NCI-H2171 (cell line): ENCODE measurements at places on chromosomes 5 and 9.

GRCh38 chr9:133814586-133815208 lies 76.5 kb upstream of the SARDH start:
- DNase-seq = no peak

DNA sequence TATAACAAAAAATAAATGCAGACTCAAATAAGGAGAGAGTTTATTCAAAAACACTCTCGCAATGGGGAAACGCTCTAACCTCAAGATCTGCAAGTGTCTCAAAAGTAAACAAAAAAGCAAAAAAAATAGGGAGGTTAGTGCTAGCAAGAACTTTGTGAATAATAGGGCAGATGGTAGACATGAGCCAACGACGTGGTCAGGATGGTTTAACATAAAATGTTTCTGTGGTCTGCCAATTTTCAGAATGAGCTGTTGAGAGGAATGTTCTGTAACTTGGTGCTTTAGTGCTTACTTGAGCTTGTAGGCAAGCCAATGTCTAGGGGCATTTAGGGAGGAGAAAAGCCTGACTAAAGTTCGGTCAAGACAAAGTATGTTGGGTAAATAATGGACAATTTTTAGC lies 1813.9 kb upstream of the CDH6 start:
- DNase-seq = no peak

DNA sequence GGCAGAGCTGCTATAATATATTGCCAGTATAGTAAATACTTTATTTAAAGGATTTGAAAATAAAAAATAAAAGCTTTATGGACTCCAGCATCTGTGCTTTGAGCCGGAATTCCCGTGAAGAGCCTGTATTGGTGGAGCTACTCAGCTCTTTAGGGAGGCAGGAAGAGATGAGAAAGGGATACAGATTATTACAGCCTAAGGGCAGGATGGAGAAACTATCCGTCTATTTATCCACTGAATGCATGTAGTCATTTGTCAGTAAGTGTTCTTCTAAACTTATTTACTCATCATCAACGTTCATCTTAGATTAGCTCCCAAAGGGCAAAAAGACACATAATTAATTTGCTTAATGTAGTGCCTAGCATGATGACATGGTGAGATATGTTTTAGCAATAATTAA lies 48.4 kb downstream of the SLC1A1 start:
- no peak for DNase-seq

GRCh38 chr5:137752905-137753690 lies 1.1 kb downstream of the HNRNPA0 start:
- DNase-seq = no peak

DNA sequence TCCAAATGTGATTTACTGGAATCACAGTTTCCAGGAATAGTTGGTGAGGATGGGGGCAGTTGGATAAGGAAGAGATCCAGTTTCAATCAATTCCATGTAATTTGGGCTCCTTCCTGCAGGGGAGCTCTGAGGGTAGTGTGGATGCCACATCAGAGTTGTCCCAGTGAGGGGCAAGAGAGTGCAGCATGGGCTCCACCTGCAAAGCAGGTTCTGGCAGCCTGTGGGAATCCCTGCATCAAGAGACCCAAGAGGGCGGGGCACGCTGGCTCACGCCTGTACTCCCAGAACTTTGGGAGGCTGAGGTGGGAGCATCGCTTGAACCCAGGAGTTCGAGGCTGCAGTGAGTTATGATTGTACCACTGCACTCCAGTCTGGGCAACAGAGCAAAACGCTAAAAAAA lies 188.5 kb downstream of the CACNA1B start:
- no peak for DNase-seq

DNA sequence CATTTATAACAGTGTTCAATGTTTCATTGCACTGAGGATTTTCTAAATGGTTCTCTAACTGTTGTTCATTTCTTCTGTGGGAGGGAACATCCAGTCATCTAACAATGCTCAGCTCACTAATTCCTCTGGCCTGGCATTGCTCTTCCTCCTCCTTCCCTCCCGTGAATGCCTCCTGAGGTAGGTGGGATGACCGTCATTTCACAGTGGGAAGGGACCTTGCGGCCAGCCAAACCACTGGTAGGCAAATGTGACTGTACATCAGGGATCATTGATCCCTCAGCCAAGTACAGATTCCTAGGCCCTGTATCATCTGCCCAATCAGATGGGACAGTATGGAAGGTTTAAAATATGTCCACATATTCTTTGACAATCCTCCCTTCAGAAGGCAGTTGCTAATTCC lies 23.7 kb upstream of the VDAC1 start:
- DNase-seq = no peak

DNA sequence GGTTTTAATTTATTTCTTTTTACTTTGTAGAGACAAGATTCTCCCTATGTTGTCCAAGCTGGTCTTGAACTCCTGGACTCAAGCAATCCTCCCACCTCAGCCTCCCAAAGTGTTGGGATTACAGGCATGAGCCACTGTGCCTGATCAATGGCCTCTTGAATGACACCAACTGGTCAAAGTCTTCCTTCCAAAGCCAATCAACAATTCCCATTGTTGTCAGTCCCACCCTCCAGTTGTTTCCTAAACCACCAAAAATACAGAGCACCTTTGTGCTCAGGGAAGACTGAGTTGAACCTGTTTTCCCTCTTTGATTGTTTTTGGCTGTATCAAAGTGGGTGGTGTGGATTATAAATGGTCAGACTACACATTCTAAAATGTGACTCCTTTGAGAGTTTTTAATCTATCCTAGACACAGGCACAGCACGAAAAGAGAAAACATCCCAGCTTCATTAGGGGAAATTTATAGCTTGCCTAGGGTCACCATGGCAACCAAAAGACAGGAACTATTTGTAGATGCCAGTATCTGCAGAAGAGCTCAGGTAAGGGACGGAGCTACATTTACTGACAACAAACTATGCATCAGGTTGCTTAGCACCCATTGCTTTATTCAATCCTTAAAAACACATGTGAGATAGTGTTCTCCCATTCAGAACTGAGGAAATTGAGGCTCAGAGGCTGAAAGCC lies 27.6 kb upstream of the ATP6V1G1 start:
- no peak for DNase-seq

GRCh38 chr5:94524841-94525697 lies 93.3 kb downstream of the KIAA0825 start:
- no peak for DNase-seq

DNA sequence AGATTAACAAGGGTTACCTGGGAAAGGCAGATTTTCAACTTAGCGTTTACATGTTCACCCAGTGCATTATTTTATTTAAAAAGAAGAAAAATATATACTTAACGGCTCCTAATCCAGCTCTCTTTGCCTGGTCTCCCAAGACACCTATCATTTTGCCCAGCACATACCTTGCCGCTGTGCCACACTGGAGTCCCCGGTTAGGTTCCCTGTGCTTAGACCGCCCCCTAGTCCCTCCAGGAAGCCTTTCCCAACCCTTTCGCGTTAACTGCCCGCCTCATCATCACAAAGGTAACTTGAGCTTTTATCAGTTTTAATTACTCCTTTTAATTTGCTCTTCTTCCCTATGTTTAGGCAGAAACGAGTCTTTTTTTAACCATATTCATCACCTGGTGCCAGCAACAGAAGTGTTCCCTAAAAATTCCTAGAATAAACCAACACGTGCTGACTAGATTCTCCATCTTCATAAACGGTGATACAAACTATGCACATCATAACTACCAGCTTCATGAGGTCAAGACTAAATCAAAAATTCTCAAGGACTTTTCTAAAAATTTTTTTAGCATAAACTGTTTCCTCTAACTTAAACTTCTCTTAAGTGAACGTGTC lies 19.7 kb downstream of the DNAJA1 start:
- DNase-seq = peak; percentile 12

GRCh38 chr5:36733183-36733582 lies 126.8 kb downstream of the SLC1A3 start:
- DNase-seq = no peak

DNA sequence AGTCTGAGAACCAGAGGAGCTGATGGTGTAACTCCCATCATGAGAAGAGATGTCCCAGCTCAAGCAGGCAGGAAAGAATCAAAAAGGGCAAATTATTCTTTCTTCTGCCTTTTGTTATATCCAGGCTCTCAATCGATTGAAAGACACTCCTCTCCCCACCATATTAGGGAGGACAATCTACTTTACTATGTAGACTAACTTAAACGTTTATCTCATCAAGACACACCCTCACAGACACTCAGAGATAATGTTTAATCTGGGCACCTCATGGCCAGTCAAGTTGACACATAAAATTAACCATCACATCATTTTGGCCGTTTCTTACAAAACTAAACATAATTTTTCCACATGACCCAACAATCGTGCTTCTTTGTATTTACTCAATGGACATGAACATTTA lies 534.3 kb upstream of the RORB start:
- DNase-seq = no peak

DNA sequence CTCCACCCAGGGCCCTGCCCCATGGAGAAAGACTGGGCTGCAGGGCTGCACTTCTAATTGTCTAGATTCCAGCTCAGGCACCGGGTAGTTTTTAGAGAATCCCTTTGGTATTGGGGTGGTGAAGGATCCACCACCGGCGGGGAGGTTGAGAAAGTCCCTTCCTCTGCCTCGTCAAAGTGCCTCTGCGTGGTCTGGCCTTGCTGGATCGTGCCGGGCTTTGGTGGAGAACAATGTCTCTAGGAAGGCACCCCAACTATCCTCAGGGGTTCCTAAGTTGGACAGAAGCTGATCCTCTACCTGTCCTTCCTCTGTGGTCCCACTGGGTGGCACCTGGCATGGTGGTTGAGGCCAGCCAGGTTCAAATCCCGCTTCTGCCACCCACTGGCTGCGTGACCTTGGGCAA lies 7.3 kb upstream of the AMBP start:
- no peak for DNase-seq

DNA sequence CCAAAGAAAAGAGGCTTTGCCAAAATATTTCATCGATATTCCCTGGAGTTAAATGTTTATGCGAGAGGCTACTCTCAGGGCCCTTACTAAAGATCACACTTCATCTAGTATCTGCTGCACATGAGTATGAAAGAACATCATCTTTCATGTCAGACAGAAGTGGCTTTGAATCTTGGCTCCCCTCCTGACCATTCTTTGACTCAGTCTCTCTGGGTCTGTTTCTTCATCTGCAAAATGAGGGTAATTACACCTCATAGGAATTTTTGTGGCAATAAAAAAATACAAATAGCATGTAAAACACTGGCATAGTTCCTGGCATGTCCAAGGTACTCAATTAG lies 58.1 kb downstream of the SLIT3 start:
- no peak for DNase-seq

DNA sequence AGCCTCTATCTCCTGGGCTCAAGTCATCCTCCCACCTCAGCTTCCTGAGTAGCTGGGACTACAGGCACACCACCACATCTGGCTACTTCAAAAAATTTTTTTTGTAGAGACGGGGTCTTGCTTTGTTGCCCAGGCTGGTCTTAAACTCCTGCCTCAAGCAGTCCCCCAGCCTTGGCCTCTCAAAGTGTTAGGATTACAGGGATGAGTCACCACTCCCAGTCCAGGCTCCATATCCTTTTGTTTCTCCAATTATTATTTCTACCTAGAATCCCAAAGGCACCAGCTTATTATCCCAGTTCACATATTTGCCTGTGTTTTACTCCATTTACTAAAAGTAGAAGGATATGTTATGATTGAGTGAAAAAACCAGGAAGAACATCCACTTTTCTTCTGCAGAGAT lies 84.9 kb downstream of the TEK start:
- no peak for DNase-seq

GRCh38 chr9:89400403-89401116 lies 82.3 kb downstream of the SECISBP2 start:
- DNase-seq = no peak

DNA sequence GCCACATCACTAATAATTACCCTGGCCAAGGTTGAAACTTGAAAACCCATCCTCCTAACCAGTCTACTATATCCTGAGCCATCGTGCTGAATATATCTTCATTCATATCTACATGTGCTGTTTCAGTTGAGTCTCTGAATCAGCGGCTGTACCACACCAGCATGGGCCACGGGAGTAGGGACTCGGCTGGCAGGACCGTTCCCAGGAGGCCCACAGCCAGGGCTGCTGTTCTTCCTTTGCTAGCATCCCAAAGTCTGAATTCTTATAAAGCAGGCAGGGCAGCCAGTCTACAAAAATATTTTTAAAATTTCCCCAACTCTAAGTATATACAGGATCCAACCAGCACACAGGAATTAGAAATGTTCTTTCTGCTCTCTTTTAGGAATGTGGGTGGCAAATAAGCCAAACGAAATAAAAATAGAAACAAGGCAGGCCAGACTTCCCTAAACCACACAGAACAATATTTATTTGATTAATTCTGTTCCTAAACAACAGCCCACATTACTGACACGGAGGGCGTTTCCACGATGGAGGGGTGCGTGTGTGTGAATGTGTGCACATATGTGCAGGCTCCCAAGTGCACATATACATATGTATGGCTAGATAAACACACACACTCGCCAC lies 42.8 kb upstream of the EQTN start:
- no peak for DNase-seq

DNA sequence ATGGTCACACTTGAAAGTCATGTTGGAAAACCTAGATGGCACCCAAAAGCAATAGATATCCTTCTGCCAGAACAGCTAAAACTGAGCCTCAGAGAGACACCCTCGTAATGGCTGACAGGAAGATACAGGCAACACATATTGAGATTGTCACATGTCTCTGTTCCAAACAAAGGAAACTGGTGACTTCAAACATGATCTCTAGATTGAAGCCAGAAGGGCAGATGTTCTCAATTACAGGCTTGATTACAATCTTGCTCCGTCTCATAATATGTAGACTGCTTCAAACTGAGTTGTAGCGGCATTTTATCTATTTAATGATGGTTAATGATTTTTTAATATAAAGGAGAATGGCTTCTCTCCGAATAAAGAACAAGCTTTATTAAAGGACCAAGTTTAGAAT lies 774.3 kb downstream of the KCTD16 start:
- DNase-seq = no peak

GRCh38 chr5:13477118-13477737 lies 467.3 kb downstream of the DNAH5 start:
- DNase-seq = no peak

- no peak for DNase-seq
Observed at GRCh38 chr5:168481330-168481788, 4.9 kb upstream of the RARS1 start.

GRCh38 chr9:2597483-2597882 lies 24.1 kb upstream of the VLDLR start:
- peak; percentile 28 for DNase-seq

DNA sequence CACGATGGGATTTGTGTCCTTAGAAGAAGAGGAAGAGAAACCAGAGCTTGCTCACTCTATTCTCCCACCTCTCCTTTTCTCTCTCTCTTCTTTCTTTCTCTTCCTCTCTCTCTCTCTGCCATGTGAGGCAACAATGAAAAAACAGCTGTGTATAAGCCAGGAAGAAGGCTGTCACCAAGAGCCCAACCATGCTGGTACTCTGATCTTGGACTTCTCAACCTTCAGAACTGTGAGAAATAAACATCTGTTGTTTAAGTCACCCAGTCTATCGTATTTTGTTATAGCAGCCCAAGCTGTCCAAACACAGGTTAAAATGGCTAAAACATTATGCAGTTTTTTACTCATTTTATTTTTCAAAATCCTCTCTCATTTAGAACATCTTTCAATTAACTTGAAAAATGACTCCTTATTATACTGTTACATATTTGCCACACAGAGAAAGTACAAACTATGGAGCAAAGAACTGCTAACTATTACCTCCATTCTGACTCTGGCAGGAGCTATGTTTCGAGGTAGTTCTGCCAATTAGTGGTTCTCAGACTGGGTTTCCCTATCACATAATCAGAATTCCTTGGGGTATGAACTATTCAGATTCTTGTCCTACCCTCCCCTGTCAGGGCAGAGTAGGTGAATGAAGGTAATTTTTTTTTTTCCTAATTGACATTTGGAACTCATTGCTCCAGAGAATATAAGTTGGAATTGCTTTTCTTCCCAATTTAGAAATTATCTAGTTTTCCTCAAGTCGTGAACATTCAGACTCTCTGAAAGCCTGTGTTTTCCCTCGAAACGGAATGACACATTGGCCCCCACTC lies 434.6 kb downstream of the ENC1 start:
- no peak for DNase-seq
